ENCODE measurements at places on chromosomes 6 and 20.

GRCh38 chr6:108163644-108164542 lies 1.9 kb upstream of the NR2E1 start:
- no peak for DNase-seq

DNA sequence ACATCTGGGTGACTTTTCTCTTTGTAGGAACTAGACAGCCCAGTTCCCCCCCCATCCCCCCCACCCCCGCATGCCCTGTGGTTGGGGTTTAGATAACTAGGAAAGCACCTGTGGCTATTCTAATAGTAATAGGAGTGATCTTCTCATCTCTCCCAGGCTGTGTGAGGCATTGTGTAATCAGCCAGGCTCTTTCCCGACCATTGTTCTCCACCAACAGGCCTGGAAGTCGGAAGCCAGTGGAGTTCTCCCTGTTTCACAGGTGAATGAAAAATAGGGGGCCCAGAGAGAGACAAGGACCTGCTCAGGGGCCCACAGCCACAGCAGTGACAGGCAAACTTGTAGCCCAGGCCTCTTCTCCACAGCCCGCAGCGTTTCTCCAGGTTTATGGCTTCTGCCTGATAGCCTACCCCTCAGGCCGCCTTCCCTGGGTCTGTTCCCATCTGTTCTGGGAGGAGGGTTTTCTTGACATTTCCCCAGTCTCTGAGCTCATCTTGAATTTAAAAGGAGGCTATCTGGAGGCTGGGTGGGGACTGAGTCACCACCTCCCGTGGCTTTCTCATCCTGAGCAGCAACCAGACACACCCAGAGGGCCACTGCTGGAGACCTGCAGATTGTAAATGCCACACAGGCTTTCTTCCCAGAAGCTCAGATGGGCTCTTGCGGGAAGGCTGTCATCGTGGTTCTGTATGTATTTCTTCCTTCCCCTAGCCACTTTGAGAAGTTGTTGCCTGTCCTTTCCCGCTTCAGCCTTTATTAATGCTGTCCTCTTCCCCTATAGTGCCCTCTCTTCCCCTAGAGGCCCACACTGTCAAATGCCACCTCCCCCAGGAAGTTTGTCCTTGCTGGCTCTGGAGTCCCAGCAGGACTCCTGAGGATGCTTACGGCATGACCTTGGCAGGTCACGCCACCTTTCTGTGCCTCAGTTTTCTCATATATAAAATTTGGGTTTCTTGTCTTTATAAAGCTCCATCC lies 75.9 kb upstream of the MYL9 start:
- DNase-seq: no peak

- DNase-seq: no peak
These were observed 43.4 kb upstream of the RNF144B start for GRCh38 chr6:18343741-18344140.

- DNase-seq: no peak
These were observed 950 bp downstream of the KCTD20 start for GRCh38 chr6:36443471-36444428.

DNA sequence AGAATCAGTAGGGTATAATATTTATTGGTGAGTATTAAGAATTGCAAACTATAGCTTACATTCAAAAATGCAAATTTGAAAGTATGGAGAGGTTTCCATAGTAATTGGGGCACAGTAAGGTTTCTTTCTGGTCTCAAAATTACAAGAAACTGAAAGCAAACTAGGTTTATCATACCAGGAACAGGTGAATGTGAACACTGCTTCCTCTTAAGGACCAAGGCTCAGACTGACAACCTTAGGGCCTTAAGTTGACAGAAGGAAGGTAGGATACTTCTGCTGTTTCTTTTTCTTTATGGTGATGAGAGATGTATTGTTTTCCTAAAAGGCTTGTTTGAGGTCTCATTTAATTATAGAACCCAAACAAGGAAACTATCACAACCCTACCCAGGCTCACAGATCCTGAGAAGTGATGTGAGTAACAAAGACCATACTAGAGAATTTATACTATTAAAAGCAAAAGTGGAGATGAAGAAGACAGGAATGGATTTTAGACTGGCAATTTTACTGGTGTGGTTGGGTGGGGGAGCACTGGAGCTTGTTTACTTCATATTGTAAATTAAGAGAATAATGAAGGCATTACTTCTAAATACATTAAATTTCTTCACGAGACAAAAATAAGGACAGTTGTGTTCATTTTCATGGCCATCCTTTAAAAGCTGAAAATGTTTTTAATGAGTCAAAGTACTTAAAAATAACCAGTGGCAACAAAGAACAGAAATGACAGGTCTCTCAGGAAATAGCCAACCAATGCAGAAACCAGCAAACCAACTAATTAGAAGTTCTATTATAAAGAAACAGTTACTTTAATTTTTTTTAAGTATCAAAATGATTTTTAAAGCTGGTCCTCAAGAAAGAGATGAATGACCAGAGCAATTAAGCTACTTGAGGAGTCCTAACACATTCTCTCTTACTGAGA lies 21.3 kb downstream of the STAU1 start:
- DNase-seq: no peak

- DNase-seq: no peak
These were observed 26.4 kb downstream of the ABHD12 start for GRCh38 chr20:25364180-25364788.

GRCh38 chr6:158008864-158009113 lies 27.1 kb downstream of the SYNJ2 start:
- no peak for DNase-seq

GRCh38 chr6:93784794-93785693 lies 365.7 kb upstream of the EPHA7 start:
- DNase-seq: no peak

DNA sequence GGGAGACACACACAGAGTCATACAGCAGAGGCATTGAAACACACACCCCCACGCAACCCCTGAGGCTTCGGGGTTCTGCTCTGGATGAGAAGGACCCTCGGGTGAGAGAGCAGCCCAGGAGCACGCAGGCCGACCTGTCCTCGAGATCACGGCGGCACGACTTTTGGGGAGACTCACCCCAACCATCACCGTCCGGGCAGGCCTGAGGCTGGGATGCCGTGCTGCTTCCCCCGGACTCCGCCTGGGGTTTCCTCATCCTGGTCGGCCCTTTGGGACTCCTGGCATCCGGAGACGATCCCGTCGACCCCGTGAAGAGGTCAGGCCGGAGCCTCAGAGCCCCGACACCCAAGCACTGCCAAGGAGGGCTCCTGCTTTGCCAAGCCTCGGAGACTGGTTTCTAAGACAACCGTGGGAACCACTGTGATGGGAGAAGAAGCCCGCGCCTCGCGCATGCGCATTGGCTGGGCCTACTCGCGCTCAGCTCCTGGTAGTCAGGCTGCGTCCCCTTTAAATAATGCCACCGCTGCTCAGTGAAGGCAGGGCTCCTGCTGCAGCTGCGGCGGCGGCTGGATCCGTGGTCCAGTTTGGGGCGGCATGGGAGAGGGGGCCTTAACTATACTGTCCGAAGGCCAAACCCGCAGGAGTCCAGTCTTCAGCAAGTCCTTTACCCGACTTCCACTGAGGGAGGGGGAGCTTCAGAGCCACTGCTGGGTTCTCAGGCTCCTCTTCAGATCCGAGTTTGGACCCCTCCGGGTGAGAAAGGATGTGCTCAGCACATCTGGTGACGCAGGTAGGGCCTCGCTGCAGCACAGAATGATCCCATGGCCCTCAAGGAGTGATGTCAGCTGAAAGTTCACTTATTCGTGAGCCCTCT lies 171.4 kb upstream of the ZNF337 start:
- DNase-seq: peak; percentile 38

DNA sequence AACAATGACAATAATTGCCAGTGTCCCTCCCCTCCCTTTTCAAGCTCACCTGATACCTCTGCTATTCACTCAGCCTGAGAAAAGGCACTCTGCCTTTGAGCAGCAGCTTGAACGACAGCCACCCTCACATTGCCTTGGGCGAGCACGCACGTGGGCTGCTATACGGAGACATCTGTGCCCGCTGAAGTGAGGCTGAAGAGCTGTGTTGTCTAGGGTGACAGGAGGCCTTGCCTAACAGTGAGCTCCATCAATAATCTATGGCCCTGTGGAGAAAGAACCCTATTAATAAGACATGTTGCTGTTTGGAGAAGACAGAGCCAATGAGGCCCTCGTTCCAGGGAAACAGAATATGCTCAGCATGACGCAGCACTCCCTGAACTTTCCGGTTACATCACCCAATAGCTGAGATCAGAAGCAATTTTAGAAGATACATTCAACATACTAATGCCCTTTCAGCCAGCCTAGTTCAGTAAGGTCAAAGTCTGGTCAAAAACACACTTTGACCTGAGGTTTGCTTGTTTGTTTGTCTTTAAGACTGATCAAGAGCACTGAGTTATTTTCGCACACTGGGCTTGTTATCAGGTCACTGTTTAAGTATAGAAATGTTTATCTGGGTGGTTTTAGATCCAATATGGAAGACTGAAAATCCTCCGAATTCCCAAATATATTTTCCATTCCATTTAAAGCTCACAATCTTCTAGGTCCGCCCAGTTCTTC lies 30.6 kb downstream of the RBM24 start:
- DNase-seq: no peak

- DNase-seq: no peak
These were observed 457.9 kb downstream of the TBC1D32 start for GRCh38 chr6:120876424-120876823.

DNA sequence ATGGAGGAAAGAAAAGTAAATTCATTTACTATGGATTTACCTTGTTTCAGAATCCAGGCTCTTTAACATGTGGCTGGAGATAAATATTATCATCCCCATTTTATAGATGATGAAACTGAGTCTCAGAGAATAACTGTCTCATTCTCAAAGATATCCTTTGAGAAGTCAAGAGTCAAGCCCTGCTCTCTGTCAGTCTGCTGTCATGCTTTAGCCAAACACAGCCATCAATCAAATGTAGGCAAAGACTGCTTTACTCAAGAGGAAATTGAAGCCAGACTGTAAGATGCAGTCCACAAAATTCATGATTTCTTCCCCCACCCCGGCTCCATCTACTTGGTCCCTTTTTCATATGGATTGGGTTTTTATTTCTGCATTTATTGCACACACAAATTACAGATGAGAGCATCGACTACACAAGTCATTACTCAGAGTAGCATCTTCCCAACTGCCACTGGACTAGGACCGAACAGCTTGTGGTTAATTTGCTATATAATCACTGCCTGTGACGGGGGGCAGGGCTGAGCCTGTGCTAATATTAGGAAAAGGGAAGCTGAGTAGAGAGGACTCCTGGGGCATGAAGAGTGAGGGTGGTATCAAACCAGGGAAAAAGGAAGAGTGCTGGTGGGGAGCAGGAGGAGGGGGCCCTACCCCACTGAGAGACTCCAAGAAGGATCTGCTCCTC lies 102.7 kb upstream of the TOP1 start:
- DNase-seq: no peak

DNA sequence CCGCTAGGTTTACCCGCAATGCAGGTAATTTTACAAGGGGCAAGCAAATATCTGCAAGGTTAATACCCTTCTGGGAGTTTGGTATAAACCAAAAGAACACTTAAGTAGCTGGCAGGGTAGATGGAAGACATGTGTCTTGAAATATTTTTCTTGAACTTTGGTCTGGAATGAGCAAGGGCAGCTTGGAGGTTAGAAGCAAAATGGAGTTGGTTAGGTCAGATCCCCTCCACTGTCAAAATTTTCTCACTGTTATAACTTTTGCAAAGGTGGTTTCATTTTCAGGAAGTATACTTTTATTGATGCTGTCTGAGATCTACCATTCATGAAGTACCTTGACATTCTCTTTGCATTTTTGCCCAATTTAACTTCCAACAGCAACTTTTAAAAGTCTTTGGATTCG lies 13.3 kb upstream of the KIAA1586 start:
- DNase-seq: no peak

GRCh38 chr6:14072084-14072483 lies 45.5 kb upstream of the CD83 start:
- no peak for DNase-seq

DNA sequence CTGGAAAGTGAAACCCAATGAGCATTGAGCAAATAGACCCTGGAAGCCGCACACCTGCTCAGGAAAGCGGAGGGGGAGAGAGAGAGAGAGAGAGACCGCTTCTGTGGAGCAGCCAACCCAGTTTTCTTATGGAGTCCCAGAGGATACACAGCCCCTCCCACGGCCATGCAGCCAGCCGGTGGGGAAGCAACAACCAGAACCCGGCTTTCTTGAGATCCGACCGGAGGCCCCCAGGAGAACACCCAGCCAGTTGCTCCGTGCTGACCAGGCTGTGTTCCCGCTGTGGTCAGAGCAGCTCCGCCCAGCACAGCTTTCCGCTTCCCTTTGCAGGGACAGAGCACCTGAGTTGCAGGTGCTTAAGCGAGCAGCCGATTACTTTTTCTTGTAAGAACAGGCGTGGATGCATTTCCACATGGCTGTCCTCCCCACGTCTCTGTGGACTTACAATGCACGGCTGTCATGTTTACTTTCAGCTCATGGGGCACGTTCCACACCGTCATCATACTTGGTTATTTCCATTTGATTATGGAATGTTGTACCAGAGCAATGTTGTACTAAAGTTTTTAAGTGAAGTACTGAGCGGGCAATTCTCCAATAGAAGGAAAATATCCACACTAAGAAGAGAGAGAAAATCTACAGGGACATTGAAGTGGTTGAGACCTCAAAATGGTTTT lies 381.9 kb downstream of the THBS2 start:
- no peak for DNase-seq

DNA sequence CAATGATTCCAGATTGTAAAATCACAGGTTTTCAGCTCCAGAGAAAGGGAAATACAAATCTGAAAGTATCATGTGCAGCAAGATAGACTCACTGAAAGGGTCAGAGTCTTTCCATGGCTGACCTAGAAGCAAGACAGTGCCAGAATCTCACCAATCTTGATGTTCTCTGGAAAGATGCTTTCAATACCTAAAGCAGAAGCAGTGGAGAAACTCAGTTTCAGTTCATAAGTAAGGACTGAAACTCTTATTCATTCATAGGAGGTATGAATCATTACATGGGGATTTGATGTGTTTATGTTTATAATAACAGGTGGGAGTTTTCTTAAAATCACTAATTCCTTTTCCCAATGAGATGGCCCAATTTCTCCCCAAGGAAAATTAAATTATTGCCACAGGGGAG lies 42.5 kb downstream of the SLC2A12 start:
- DNase-seq: no peak

- DNase-seq: no peak
These were observed 651.5 kb downstream of the MAFB start for GRCh38 chr20:40037511-40037910.

GRCh38 chr6:20861481-20861880 lies 327.2 kb downstream of the CDKAL1 start:
- no peak for DNase-seq

All from activated naive CD4-positive, alpha-beta T cell (primary cell).